ENCODE measurements at places on chromosomes 12 and 14.

DNA sequence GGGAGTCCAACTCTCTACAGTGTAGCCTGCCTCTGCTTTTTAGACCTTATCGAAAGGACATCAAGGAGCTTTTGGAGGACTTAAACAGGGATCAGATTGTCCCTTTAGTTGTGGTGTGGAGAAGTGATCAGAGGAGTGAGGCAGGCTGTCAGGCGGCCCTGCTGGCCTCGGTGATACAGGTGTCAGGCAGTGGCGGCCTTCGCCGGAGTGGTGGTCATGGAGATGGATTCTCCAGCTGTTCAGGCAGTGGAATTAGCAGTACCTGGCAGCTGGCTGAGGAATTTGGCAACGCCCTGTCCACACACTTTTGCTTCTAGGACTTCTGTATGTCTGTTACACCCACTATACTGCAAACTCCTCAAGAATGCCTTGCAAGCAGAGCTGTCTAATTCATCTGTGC lies 4.2 kb upstream of the CLMN start:
- DNase-seq = no peak

- no peak for DNase-seq
These were observed 2.5 kb downstream of the C12orf57 start for GRCh38 chr12:6946033-6946919.

- no peak for DNase-seq
These were observed 67.7 kb downstream of the RBM19 start for GRCh38 chr12:113898466-113898865.

DNA sequence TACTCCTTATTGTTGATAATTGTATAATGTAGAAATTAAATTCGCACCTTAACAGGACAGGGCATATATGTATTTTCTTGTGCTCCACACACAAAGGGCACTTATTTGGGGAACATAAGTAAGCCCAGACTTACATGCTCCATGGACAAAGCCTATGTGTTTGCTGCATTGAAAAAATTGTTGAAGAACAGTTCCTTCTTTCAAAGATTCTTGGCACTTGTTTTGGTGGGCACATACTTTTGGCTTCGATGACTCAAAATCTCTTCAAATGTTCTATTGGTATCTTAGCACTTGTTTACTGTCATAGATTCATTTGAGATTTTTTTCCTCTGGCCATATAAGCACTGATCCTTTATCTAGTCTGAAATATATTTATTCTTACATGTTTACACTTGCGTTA lies 1.4 kb upstream of the MAP4K5 start:
- no peak for DNase-seq

- DNase-seq = no peak
These were observed 2.3 kb upstream of the CLEC1A start for GRCh38 chr12:10101042-10101579.

DNA sequence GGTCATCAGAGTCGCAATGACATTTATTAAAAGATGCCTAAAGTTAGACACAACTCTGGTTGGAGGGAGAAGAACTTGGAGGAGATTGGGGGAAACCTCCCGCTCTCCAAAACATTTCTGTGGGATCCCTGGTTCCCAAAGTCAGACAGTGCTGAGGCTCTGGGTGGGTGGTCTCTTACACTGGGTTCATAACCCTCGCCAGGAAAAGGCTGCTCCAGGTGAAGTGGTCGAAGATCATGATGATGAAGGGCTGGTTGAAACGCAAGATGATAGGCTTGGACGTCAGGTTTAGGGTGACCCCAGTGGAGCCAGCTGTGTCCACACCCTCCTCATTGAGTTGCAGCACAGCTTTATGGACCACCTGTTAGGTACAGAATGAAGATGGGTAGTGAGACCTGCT lies 11.2 kb upstream of the SERPINA10 start:
- no peak for DNase-seq

DNA sequence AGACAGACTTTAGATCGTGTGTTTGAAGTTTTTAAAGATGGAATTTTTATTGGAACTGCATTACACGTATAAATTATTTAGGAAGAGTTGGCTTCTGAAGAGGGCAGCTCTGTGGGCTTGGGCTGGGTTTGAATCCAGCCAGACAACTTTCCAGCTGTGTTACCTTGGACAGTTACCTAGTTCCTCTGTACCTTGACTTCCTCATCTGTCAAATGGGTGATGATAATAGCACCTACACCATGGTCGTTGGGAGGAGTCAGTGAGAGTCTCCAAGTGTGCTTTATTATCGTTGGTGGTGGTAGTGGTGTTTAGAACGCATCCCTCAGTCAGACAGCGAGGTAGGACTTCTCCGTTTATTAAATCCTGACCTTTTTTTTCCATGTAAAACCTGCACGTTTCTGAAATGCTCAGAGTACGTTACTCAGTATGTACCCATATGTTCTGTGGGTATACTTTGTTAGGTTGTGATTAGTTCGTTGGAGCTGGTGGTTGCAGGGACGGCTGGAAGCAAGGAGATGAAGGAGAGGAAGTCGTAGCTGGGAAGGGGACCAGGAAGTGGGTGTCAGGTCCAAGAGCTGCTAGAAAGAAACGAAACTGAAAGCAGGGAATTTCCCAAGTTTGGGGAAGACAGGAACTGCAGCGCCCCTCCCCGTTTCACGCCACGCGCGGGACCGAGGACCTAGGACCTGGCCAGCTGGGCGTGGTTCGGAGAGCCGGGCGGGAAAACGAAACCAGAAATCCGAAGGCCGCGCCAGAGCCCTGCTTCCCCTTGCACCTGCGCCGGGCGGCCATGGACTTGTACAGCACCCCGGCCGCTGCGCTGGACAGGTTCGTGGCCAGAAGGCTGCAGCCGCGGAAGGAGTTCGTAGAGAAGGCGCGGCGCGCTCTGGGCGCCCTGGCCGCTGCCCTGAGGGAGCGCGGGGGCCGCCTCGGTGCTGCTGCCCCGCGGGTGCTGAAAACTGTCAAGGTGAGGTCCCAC lies at the start of gene OAS3:
Gene OAS3, plus strand, starts transcription at position 734 of the 979 bp plus-strand sequence. Its CDS starts 57 bp downstream, at position 791.
- DNase-seq = peak; percentile 4

- no peak for DNase-seq
These were observed 17.8 kb downstream of the HAL start for GRCh38 chr12:95978351-95978750.

GRCh38 chr14:101815994-101816393 lies 54.5 kb downstream of the PPP2R5C start:
- no peak for DNase-seq

GRCh38 chr14:100523131-100523842 lies 63.9 kb downstream of the BEGAIN start:
- no peak for DNase-seq

DNA sequence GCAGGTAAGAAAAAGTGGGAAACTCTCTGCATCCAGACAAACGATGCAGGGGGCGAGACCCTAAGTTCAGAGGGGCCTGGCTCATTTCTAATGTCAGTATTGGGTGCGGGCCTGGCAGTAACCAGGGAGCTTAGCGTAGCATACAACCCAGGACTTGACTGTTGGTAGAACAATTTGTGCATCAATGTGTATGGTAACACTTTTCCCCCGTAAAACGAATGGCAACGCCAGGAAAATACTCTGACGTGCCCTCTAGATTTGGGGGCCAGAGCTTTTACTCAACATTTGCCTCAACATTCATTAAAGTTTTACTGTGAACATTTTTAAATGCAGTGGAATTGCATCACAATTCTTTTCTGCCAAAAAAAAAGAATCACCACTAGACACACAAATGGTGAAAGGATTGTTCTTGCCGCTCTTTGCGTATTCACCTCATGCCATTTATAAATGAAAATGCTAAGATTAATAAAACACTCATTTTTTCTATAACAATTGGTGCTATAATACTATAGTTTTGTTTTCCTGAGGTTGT lies 867 bp downstream of the RHOJ start:
- DNase-seq = no peak

GRCh38 chr12:6426882-6427671 lies 17.7 kb upstream of the CD27 start:
- DNase-seq = peak; percentile 55

GRCh38 chr12:69266036-69266635 lies 26.8 kb downstream of the CPSF6 start:
- DNase-seq = no peak

DNA sequence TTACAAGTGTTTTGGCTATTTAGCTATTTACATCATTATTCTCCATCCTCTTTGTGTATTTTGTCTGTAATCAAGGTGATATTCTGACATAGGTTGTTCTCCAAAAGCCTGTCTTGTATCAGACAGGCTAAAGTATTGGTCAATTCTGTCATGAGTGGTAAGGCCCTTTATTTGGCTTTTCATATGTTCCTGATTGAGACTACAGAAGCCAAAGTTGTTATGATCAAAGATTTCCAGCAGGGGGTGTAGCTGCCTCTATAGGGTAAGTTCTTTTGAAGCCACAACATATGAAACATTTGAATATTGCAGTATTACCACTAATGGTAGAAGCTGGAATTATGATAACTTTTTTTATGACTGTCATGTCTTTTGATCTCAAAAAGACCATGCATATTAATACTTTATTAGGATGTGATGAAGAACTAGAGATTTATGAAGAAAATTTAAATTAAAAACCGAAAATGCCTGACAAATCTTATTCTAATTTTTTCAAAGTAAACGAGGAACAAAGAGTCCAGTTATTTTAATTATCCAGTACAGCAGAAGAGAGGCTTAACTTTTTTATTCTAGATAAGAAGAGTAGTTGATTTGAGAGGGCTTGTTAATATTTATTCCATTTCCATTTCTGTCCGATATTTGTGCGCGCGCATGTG lies 3.4 kb upstream of the ARHGAP5 start:
- no peak for DNase-seq

- DNase-seq = no peak
These were observed 22.9 kb upstream of the RASSF8 start for GRCh38 chr12:25935355-25936144.

- no peak for DNase-seq
These were observed 324.0 kb downstream of the MED13L start for GRCh38 chr12:115953450-115953849.

- DNase-seq = no peak
These were observed 6.9 kb downstream of the SYCP3 start for GRCh38 chr12:101732318-101732717.

GRCh38 chr14:34044373-34044637 lies 93.4 kb upstream of the EGLN3 start:
- no peak for DNase-seq

- DNase-seq = no peak
These were observed 180.3 kb downstream of the RMST start for GRCh38 chr12:97642911-97643310.

GRCh38 chr12:132007041-132007440 lies 57.3 kb downstream of the EP400 start:
- DNase-seq = no peak

GRCh38 chr12:8698132-8698851 lies 501 bp downstream of the RIMKLB start:
- DNase-seq = peak; percentile 38

GRCh38 chr12:85441741-85442140 lies 161.7 kb downstream of the ALX1 start:
- no peak for DNase-seq

DNA sequence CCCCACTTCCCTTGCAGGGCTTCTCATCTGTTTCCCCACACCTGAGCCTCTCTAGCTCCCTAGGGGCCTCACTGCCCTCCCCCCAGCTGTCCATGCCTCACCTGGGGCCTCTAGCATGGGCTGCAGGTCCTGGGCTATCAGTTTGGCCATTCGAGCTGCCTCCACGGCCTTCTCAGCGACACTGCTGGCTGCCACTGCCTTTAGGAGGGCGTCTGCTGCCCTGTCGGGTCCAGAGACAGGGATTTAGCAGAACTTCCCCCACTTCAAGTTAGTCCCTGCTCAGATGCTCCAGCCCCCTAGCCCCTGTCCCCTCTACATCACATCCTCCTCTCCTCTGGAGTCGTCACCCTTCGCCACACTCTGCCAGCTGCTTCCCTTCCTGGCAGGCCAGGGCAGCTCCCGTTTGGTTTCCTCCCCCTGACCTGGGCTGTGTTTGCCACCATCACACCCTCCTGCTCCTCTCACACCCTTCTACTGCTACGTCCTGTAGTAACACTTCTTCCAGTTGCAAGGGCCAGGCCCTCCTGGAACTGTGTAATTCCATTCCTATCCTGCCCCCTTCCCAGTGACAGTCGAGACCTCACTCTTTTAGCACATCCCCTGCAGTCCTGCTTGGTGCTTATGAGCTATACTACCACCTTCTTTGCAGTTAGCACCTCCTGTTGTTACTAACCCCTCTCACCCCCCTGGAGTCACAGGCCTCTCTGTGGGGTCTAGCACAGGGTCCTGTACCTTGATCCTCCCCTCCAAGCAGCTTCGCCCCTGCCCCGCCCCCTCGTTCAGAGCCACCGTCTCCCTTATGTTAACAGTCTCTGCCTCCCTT lies 4.3 kb upstream of the AP1G2 start:
- no peak for DNase-seq

DNA sequence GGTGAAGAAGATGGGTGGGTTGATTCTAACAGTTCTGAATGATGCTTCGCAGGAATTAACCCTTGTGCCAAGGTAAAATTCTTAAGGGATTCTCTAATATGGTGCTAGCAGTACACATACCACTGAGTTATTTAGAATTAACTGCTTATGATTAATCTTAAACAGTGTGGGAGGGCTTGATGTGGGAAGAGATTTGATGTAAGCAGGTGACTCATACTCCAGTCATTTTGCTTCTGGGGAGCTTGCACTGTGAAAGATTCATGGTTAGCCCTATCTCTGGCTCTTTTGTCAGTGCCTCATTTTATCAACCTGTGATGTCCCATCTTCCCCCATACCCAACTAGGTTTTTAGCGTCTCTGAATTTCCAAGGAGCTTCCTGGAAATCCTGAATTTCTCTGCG lies 83.8 kb downstream of the NRXN3 start:
- DNase-seq = no peak

GRCh38 chr12:94091624-94092023 lies 56.8 kb upstream of the PLXNC1 start:
- DNase-seq = no peak

DNA sequence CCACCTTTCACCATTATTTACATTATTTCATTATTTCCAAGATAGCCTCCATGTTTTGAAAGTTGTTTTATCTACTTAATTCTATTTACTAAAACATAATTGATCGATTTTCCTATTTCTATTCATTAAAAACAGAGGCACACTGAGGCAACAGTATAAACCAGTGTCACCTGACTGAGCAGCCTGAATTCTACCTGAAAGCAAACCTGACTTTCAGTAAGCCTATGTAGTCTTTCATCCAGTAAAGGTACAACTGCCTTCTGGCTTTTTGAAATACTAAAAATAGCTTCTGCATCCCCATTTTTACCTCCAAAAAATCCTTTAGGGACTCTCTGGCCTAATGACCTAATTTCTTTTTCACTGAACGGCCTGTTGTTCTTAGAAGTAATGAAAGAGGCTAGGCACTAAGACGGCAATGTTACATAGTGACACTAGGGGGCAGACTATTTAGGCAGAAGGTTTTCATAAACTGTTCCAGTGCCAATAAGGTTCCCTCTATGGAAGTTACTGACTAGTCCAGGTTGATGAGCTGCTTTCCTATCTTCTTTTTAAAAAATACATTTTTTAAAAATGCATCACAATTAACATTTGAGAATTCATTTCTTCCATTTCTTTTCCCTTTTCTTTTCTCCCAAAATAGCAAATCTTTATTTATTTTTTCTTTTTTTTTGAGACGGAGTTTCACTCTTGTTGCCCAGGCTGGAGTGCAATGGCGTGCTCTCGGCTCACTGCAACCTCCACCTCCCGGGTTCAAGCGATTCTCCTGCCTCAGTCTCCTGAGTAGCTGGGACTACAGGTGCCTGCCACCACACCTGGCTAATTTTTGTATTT lies 17.5 kb downstream of the ANAPC5 start:
- no peak for DNase-seq

- DNase-seq = no peak
These were observed 102.0 kb downstream of the FSCB start for GRCh38 chr14:44405011-44405486.

- no peak for DNase-seq
These were observed 14.6 kb upstream of the SP1 start for GRCh38 chr12:53365245-53365904.

- DNase-seq = no peak
These were observed 465.8 kb upstream of the SYT1 start for GRCh38 chr12:78398750-78399149.
